Choroid plexus epithelial cell (primary cell): ENCODE measurements at places on chromosomes 16 and 17.

- no peak for DNase-seq
Observed at GRCh38 chr16:71473891-71474290, 11.8 kb upstream of the ZNF23 start.

DNA sequence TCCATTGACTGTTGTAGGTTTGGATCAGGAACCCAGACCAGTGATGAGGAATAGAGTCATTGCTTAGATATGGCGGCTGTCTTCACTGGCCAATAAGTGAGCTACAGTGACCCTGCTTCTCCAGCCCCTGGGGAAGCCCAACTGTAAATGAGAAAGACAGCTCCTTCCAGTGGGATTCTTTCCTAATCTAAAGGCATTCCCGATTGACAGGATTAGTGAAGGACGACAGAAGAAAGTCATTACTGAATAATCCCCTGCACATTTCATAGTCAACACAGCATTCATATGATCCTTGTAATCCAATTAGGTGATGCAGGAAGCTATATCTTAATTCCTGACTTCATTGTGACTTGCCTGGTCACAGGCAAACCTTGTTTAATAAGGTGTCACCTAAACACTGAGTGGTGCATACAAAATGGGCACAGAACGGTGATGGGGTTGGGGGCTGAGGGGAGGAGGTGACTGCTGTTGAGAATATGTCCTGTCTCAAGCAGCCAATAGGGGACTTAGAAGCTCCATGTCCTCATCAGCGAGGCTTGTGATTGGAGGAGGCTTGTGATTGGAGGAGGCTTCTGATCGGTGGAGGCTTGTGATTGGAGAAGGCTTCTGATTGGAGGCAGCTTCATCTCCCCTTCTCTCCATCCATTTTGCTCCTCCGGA, 242.6 kb downstream of the XYLT1 start:
- DNase-seq: no peak

GRCh38 chr17:80860703-80861417, 130.8 kb upstream of the CHMP6 start:
- no peak for DNase-seq

DNA sequence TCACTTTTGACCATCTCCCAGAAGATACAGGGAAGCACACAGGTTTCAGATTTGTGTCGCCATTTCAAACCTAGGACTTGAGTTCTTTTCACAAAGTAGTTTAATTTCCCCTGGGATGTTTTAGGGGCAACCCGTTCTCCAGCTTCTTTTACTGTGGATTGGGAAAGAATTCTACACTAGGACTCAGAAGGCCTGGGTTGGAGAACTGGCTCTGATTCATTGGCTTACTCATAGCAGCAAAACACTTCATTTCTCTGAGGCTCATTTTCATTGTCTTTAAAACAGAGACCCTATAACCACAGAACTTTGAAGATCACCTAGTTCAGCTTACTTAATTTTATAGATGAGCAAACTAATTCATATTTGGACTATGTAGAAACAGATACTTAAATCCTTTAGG, 175.9 kb upstream of the SALL1 start:
- DNase-seq: peak; percentile 58

DNA sequence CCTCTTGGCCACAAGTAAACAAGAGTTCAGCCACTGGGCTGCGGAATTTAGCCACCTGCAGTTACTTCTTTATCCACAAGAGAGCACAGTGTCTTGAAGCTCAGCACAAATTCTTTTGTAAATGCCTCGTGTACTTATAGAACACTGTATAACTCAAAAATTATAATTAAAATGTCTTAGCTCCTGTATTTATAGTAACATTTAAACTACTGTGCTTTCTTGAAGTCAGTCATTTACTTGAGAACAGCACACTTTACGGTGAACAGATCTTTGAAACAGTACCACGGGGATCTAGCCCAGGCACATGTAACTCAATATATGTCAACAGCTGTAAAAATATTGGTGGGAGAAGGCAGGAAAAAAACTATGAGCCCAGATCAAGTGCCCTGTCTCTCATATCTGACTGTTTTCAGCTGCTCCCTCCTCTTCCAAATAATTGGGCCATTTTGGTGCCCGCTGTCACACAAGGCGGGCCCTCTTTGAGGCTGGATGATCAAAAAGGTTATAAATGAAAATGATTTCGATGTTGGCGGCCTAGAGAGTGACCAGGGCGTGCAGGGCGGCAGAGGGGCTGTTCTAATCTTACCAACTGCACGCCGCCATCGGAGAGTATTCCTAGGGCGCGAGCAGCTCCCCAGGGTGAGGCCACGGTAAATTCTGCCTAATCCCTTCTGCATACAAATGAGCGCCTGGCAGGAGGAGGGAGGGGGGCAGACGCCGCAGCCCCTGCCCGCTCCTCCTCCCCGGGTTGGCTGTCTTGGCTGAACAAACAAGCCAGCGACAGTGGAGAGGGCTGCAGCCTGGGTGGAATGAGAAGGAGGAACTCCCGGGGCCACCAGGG, 183.2 kb downstream of the C16orf78 start:
- peak; percentile 83 for DNase-seq

GRCh38 chr17:79690466-79690865, 40.3 kb upstream of the ENPP7 start:
- DNase-seq: no peak

DNA sequence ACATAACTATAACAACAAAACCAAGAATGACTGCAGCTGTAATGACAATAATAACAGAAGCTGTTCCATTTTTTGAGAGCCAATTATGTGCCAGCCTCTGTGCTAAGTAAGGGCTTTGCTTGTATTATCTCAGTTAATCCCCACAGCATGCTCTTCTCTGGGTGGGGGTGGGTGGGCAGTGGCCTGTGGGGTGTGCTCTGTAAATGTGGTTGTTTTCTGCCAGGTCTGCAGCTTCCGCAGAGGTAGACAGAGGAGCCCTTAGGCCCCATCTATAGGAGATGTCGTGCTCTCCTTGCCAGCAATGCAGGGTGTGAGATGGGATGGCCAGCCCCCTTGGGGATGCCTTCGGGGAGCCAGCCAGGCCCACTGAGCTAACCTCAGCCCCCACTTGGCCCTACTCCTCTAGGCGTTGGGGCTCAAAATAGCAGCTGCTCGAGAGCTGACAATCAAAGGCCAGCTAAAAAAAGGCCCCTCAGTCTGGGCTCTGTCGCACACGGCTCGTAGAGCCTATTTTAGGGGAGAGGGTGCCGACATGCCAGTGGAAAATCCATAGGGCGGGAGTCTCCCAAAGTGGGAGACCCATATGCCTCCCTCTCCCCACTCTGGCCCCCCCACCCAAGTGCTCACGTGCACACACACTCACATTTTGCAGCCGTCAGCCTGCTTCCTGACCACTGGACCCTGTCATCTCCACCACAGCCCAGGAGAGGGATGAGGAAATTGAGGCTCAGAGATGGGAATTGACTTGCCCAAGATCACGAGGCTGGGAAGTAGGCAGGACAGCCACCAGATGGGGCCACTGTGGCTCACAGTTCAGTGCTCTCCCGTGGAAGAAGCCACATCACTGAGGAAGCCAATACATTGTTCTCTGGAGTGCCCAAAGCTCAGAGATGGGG, 15.8 kb downstream of the CDH16 start:
- DNase-seq: no peak

DNA sequence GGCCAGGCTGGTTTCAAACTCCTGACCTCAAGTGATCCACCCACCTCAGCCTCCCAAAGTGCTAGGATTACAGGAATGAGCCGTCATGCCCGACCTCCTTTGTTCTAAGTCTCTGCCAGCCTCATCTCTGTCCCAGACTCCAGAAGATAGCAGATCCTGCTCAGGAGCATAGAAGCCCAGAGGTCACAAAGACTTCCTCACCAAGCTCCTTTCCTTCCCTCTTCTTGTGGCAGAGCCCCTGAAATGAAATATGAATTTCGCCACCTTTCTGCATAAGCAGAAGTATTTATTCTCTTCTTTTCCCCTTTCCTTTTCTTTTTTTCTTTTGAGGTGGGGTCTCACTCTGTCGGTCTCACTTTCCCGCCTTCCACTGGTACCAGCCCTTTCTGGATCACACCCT, 11.5 kb upstream of the PIPOX start:
- no peak for DNase-seq

DNA sequence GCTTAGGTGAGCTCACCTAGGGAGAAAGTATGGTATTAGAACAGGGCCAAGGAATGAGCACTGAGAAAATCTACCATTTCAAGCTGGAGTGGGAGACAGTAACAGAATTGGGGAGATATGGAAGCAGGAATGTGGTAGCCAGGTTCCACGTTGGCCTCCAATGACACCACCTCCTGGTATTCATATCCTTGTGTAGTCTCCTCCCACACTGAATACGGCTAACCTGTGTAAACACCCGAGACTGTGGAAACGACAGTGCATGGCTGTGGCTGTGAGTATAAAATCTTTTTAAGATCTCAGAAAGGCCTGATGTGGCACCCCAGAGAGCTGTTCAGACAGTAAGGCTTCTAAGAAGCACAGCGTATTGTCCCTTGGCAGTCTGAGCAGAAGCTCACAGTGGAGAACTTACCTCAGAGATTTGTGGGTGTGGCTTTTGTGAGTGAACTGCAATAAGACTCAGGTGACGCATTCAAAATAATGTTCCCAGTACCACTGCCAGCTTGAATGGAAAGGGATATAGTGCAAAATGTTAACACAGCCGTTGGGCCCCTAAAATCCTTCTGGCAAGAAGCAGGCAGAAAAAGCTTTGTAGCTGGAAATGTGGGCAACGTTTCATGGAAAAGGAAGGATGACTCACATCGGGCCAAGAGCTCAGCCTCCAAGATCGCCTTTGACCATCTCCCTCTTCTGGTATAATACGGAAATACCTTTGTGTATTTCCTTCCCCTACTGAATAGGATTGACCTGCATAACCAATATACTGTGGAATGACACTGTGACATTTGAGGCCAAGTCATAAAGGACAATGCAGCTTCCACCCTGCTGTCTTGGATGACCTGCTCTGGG, 14.4 kb downstream of the SDR42E1 start:
- peak; percentile 70 for DNase-seq

DNA sequence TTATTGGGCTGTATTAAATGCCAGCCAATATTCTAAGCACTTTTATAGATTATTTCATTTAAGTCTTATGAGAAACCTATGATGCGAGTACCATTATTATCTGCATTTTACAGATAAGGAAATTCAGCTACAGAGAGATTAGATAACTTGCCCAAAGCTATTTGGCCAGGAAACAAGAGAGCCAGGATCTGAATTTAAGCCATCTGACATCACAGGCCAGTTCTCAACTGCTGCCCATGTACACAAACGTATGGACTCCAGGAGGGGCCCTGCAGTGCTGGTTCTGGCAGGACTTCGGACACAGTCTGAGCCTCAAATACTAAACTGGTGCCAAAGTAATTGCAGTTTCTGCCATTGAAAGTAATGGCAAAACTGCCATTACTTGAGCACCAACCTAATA, 40.2 kb downstream of the CPPED1 start:
- peak; percentile 36 for DNase-seq

DNA sequence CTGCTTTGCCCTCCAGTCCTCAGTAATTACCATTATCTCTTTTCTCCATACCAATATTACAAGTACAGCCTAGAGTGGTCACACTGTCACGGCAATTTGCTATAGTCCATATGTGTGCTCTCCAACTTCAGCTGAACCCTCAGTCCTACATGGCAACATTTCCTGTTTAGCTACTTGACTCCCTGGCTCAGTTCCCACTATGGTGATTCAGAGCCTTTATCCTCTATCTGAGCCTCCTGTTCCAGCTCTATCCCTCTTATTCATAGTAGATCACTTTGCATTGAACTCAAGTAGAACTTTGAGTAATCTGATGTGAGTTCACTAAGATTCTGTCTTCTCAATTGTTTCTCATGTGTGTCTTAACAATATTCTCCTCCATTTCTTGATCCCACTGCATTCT, 43.7 kb upstream of the GOSR1 start:
- peak; percentile 97 for DNase-seq

DNA sequence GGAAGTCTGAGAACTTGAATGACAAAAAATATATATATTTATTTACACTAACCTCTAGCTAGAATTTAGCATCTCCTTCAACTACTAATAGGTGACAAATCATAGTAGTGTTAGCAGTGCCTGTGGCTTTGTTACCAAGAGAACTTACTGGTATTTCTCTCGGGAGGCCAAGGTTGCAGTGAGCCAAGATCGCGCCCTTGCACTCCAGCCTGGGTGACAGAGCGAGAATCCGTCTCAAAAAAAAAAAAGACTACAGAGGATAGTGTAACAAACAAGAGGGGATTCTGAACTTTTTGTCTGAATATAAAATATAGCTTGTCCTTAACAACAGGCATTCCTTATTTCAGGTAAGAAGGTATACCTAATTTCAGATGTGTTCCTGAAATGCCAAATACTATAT, 1.3 kb upstream of the SUZ12 start:
- no peak for DNase-seq

- no peak for DNase-seq
Observed at GRCh38 chr16:46830417-46830901, 521 bp downstream of the C16orf87 start.

DNA sequence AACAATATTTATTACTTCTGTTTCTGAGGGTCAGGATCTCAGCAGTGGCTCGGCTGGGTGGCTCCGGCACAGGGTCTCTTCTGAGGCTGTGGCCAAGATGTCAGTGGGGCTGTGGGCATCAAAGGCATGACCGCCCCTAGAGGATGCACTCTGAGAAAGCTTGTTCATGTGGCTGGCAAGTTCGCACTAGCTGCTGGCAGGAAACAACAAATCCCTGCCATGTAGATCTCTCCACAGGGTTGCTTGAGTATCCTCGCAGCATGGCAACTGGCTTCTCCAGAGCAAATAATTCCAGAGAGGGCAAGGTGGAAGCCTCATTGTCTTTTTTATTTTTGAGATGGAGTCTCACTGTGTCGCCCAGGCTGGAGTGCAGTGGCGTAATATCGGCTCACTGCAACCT, 12.5 kb downstream of the KCTD13 start:
- DNase-seq: no peak

DNA sequence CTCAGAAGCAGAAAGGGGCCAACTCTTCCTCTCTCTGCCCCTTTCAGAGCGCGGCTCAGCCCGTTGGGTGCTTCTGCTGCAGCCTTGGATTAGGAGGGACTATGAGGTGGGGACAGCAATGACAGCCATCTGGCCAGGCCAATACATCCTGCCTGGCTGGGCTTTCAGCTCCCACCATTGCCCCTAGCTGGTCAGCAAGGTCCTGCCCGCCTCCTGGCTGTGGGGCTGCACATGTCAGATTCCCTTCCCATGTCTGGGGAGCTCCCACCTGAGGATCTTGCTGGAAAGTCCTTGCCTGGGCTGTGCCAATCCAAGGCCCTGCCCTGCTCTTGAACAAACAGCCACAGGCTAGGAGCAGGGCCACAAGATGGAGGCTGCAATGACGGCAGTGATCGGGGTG, 8.3 kb downstream of the TRIM65 start:
- no peak for DNase-seq

- no peak for DNase-seq
Observed at GRCh38 chr16:50622643-50623369, 58.3 kb downstream of the SNX20 start.

DNA sequence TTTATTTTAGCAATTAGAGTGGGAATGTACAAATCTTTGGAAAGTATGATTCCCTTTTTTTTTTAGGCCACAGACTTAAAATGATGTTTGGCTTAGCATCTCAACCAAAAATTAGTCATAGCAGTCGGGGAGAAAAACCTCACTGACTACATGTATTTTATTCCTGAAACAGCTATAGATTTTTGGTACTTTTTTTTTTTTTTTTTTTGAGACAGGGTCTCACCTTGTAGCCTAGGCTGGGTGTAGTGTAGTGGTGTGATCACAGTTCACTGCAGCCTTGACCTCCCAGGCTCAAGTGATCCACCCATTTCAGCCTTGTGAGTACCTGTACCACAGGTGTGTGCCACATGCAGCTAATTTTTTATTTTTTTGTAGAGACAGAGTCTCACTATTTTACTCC, 23.4 kb downstream of the RNFT1 start:
- no peak for DNase-seq
